ENCODE measurements at places on chromosomes 5 and 9. TPM values are rescaled to one million over a fixed set of nuclear protein-coding genes. Genes with fewer than 3 reads are reported as not detected.

LCN9 gene
- not detected for total RNA-seq

FBN2 gene
- not detected for total RNA-seq

GRCh38 chr9:636931-637591, 204.4 kb upstream of the DMRT1 start:
- peaks cover 12% of the 10 kb centered on the region for H3K4me1 ChIP-seq
- H3K27ac ChIP-seq, result peak overlapping the region; percentile 87
- no peak for DNase-seq
- no peak overlapping the region for H3K4me3 ChIP-seq

GRCh38 chr9:75892216-75892911, 1.9 kb downstream of the PCSK5 start:
- H3K36me3 ChIP-seq, result no peaks in the 10 kb centered on the region
- peak; percentile 66 for DNase-seq
- peak overlapping the region; percentile 76 for H3K27ac ChIP-seq

GRCh38 chr5:6216471-6217075, 161.8 kb downstream of the MED10 start:
- DNase-seq, result no peak
- no peak overlapping the region for H3K4me3 ChIP-seq
- H3K27ac ChIP-seq, result no peak overlapping the region
- no peaks in the 10 kb centered on the region for H3K27me3 ChIP-seq
- H3K4me1 ChIP-seq, result no peaks in the 10 kb centered on the region
- H3K36me3 ChIP-seq, result no peaks in the 10 kb centered on the region

DNA sequence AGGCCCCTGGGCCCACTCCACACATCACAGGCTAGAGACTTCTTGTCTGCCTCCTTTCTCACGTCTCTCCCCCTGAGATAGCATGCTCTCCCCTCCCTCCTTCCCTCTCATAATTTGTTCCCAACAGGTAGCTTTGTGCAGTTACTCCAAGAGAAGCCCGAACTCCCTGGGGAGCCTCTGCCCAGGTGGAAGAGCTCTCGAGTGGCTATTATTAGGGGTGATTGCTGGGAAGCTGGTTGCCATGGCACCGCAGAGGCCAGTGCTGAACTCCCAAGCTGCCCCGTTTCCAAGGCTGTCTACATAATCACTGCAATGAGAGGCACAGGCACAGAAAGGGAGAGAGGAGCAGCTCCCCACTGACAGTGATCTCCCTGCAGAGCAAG, 104.7 kb upstream of the GPR151 start:
- H3K27ac ChIP-seq, result no peak overlapping the region
- H3K36me3 ChIP-seq, result no peaks in the 10 kb centered on the region
- H3K4me1 ChIP-seq, result no peaks in the 10 kb centered on the region
- H3K4me3 ChIP-seq, result no peak overlapping the region

- H3K36me3 ChIP-seq, result no peaks in the 10 kb centered on the region
- no peak overlapping the region for H3K27ac ChIP-seq
- peaks cover 30% of the 10 kb centered on the region for H3K27me3 ChIP-seq
- H3K4me1 ChIP-seq, result peaks cover 4% of the 10 kb centered on the region
These were observed 14.3 kb upstream of the TIFAB start for GRCh38 chr5:135466178-135467050.

GRCh38 chr9:79583952-79584654, 12.3 kb downstream of the TLE4 start:
- H3K4me1 ChIP-seq, result peaks cover 67% of the 10 kb centered on the region
- peak overlapping the region; percentile 24 for H3K4me3 ChIP-seq
- DNase-seq, result peak; percentile 68
- no peaks in the 10 kb centered on the region for H3K27me3 ChIP-seq

- H3K27me3 ChIP-seq, result peaks cover 11% of the 10 kb centered on the region
- no peak for DNase-seq
- no peak overlapping the region for H3K27ac ChIP-seq
These were observed 237.9 kb downstream of the NSG2 start for GRCh38 chr5:174283211-174284005.

- H3K27me3 ChIP-seq, result no peaks in the 10 kb centered on the region
- peak; percentile 57 for DNase-seq
- H3K4me3 ChIP-seq, result no peak overlapping the region
- H3K27ac ChIP-seq, result peak overlapping the region; percentile 84
These were observed 795 bp downstream of the NDUFAF2 start for GRCh38 chr5:60945813-60946187.

- peak; percentile 62 for DNase-seq
- no peaks in the 10 kb centered on the region for H3K36me3 ChIP-seq
- peaks cover 60% of the 10 kb centered on the region for H3K27me3 ChIP-seq
- H3K4me1 ChIP-seq, result peaks cover 34% of the 10 kb centered on the region
- peak overlapping the region; percentile 74 for H3K27ac ChIP-seq
These were observed 962 bp upstream of the NR6A1 start for GRCh38 chr9:124771867-124772679.

- H3K36me3 ChIP-seq, result peaks cover 21% of the 10 kb centered on the region
- H3K27ac ChIP-seq, result peak overlapping the region; percentile 73
- no peaks in the 10 kb centered on the region for H3K27me3 ChIP-seq
- peak; percentile 45 for DNase-seq
These were observed 34.0 kb upstream of the NCS1 start for GRCh38 chr9:130138171-130138653.

DNA sequence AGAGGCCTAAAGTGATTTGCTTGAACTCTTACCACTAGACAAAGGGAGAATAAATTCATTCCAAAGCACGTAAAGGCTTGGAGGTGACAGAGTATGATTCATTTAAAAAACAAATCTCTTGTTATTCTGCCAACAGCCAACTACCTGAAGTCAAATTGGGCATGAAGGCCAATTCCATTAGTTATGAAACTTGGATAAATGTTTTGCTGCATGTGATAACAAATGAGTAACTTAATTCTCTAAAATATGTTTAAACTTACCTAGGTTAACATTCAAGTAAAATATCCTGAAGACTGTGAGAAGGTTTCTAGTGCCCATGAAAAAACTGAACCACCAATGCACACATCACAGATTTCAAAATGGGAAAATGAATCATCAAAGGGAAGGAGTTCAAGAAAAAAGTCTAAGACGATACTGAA, 120.1 kb upstream of the TSLP start:
- no peak for DNase-seq
- no peaks in the 10 kb centered on the region for H3K36me3 ChIP-seq
- no peak overlapping the region for H3K4me3 ChIP-seq
- no peaks in the 10 kb centered on the region for H3K4me1 ChIP-seq

DNA sequence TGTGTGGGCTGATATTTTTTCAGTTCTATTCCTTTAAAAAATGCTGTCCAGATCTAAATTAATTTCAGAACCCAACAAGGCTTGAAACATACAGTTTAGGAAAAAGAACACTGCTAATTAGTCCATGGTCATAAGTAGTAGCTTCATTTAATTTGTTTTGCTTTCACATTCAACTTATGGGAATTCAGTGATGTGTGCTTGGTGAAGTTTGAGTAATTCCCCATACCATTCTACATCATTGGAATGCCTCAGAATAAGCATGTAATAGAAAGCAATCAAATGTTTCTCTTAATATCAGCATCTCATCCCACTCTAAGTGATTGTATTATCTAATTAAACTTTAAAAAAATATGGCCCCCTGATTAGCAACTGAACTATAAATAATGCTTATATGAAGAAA, 2.7 kb downstream of the CNTLN start:
- H3K4me1 ChIP-seq, result peaks cover 10% of the 10 kb centered on the region
- peaks cover 4% of the 10 kb centered on the region for H3K36me3 ChIP-seq
- DNase-seq, result no peak
- peaks cover 22% of the 10 kb centered on the region for H3K27me3 ChIP-seq
- H3K4me3 ChIP-seq, result no peak overlapping the region
